Hindlimb muscle (tissue), 1 donor: ENCODE measurements at places on chromosomes 12 and 14.
A peak's percentile ranks its signal among the peaks of the same experiment; 100 is the strongest.

- peak; percentile 45 for DNase-seq
Measured at GRCh38 chr12:57888409-57889157, 42.1 kb upstream of the CTDSP2 start.

DNA sequence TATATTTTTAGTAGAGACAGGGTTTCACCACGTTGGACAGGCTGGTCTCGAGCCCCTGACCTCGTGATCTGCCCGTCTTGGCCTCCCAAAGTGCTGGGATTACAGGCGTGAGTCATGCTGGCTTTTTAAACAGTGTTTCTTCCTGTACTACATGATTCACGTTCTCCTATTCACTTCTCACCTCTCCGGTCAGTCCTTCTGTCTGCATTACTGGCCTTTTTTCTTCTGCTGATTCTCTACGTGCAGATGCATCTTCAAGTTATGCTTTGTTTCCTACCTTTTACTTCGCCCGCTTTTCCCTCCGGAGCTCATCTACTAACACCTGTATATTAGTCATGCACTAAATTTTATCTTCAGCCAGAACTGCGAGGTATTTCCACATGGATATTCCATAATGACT, 296.2 kb upstream of the FLRT2 start:
- DNase-seq: no peak

DNA sequence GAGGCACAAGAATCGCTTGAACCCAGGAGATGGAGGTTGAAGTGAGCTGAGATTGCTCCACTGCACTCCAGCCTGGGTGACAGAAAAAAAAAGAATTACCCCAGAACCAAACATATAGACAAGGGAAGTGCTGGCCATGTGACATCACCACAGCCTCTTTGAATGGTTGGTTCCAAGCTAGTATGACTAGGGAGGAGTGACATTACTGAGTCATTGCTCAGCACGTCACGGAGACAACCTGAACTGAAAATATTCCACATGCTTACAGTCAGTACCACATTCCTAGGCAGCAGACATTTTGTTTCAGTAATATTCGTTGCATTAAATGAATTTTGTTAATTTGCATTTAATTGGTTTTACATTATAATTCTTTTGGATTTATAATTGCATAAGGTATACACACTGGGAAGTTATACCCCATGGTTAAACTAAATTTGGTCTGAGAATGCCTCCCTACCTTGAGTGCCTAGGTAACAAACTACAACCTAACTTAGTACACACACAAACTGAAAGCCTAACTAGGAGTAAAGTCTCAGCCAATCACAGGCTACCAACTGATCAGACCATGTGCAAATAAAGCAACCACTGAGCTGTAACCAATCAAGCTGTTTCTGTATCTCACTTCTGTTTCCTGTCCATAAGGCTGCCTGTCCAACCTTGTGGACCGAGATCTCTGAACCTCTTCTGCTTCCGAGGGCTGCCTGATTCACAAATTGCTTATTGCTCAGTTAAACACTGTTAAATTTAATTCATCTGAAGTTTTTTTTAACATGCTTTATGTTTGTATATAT, 164.4 kb downstream of the CAND1 start:
- no peak for DNase-seq

GRCh38 chr12:106760184-106760531, 14.3 kb upstream of the RIC8B start:
- no peak for DNase-seq

DNA sequence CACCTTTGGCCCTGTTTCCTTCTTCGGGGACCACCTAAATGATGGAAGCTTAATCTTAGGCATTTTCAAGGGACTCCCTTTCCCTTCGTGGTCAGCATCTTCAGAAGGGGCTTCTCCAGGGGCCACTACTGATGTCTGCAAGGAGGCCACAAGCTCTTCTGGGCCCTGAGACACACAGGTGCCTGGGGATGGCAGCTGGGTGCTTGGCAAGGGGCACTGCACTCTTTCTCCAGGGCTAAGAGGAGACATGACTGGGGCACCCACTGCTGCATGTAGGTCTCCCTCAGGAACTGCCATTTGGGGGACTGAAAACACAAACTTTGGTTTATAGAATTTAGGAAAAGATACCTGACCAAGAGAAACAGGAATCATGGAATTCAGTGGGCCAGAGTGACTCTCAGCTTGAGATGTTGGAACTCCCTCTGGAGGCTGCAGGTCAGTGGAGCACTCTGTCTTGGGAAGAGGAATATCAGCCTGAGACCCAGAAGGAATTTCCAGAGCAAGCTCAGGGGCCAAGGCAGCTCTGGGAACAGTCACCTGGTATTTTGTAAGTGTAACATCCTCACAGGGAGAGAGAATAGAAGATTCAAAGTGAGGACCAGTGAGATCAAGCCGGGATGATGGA, 16.0 kb downstream of the PLD4 start:
- no peak for DNase-seq

- no peak for DNase-seq
Measured at GRCh38 chr12:123346946-123347345, 17.7 kb downstream of the SBNO1 start.

- DNase-seq: no peak
Measured at GRCh38 chr14:30417121-30417520, 141.8 kb upstream of the G2E3 start.

DNA sequence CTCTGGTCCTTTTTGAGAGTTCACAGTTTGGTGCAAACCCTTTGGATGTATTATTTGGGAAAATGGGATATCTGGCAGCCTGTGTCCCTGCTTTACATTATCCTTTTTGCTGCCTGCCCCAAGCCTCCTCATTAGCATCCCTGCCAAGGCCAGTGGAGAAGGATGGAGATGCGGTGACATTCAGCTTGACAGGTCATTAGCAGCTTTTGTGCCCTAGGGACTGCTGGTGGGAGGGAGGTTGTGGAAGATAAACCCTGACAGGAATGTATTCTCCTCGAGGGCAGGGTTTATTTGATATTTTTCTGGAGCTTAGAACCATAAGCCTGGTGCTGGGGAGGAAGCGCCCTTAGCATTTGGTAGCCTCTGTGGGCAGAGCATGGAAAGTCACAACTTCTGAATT, 49.3 kb downstream of the PTPN11 start:
- DNase-seq: no peak

- DNase-seq: no peak
Measured at GRCh38 chr12:64757771-64758170, 1.4 kb downstream of the GNS start.

DNA sequence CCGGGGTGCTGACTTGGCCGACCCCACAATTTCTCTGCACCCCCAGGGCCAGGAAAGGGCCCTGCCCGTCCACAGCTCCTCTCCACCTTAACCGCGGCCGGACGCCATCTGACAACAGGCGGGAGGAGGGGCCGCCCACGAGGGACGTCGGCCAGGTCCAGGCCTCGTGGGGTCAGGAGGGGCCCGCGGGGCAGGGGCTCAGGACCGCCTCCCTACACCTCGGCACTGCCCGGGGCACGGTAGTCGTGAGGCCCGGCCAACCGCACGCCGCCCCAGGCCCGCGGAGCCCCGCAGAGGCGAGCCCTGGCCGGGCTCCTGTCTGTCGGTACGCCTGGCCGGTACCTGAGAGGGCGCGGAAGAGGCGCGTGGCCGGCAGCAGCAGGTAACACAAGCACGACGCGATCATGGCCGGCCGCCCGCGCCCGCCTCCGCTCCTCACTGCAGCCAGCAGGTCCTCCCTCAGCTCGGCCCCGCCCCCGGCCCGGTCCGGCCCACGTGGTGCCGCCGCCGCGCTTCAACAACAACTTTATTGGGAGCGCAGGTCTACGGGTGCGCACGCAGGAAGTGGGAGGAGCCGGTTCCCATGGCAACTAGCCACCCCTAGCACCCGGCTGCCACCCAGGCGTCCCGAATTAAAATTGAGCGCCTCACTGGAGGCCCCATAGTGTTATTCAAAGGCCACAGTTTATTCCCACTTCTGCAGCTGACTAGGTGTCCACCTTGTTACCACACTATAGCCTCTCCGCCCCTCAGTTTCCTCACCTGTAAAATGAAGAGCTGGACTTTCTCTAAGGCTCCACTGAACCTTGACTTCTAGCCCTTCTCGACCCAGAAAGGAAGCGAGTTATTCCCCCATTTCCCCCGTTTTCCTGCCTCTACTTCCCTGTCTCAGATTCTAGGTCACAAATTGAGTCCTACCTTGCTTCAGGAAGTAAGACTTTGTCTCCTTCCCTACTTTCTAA, at the start of gene ANGEL1:
ANGEL1 (minus strand) TSS at position 461 of the 962 bp plus-strand sequence; CDS start at position 406, 55 bp downstream.
- peak; percentile 92 for DNase-seq

- no peak for DNase-seq
Measured at GRCh38 chr14:59406454-59407245, 58.5 kb downstream of the GPR135 start.

- DNase-seq: no peak
Measured at GRCh38 chr12:88816201-88816600, 235.9 kb upstream of the KITLG start.

DNA sequence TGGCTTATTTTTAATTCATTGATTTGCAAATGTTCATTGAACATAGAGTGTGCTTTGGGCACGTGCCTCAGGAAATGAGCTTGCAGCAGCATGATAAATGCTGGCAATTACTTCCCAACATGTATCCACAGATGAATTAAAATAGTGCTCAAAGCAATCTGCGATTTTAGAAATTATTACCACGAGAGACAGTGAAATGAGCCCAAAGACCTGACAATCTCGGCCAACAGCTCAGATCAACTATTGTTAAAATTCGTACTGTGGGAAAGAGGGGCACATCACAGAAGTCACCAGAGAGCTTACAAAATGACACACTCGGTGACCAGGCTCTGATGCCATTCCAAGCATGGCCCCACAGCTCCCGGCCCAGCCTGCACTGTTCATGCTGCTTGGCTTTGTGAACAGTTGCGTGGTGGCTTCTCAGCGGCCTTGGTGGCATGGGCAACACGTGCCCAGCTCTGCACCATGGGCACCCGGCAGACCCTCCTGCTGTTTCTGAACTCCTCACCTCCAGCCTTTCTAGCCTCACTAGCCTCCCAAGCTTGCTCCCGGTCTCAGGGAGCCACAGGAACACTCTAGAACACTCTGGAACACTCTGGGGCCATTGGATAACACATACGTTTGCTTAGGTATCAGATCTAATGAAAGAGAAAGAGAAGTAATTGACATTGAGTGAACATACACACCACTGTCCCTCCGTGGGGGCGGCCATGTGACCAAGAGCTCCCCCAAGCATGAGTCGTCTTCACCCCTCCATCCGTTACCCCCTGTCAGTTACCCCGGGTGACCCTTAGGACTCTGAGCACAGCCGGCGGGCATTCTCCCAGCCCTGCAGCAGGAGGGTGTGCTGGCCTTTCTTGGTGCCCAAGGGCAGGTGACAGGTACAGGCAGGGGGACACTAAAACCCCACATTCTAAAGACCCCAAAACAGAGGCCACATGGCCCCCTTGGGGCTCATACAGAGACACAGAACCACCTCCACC, 28.0 kb downstream of the RIMBP2 start:
- no peak for DNase-seq

GRCh38 chr14:31926652-31927347, 150.3 kb upstream of the ARHGAP5 start:
- no peak for DNase-seq

- no peak for DNase-seq
Measured at GRCh38 chr14:90820958-90821357, 4.7 kb upstream of the TTC7B start.

GRCh38 chr14:22524784-22525161, 64.3 kb downstream of the DAD1 start:
- no peak for DNase-seq

GRCh38 chr12:57606821-57607220, 2.2 kb downstream of the DTX3 start:
- no peak for DNase-seq

DNA sequence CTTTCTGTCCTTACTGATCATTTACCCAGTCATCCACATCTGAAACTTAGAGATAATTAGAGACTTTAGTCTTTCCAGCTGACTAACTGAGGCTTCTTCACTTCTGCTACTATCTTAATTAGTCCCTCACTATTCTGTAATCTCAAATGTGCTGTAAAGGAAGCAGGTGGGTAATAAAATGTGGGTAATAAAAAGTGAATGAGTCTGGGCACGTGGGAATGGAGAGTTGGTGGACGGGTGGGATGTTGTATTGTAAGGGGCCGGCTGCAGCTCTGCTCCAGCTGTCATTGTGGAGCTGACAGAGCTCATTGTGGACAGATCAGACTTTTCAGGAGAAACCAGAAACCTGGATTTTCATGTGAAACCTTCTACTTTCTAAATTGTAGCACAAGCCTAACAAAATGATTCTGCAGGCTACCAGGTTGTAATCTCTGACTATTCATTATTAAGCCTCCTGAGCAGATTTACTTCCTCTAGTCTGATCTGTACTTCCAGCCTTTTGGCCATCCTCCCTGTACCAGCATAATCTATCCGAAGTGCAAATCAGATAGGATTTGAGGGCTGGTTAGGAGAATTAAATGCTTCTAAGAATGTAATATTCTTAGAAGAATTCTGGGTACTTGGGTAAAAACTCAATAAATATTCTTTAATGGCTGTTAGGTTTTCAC, 42.0 kb upstream of the BMAL2 start:
- DNase-seq: no peak

GRCh38 chr12:45721954-45722353, 7.6 kb upstream of the ARID2 start:
- no peak for DNase-seq

DNA sequence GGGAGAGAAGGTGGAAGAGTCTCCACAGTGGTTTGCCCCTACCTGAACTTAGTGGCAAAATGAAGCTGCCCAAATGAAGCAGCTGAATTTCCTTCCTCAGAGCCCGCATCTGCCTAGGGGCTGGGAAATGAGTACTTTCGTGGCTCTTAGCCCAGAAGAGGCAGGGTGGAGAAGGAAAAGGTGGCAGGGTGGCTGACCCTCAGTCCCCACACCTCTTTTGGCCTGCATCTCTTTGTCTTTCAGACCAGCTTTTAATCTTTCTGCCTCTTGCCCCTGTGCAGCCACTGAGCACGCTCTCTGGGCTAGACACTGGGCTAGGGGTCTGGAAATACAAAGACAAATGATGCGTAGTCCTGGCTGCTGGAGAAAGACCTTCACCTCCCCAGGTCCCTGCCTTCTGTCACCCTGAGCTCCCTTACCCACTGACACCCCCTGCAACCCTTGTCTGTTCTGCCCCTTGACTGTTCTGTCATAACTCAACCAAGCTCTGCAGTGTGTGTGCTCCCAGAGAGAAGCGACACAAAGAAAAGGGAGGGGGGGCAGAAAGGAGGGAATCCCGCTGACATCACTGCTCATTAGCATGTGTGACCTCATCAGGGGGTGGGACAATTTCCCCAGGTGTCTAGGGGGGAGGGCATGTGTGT, 371 bp upstream of the REM2 start:
- DNase-seq: no peak

GRCh38 chr14:55353686-55354467, 57.8 kb downstream of the ATG14 start:
- DNase-seq: no peak
